ENCODE measurements at places on chromosomes 1 and 21.

DNA sequence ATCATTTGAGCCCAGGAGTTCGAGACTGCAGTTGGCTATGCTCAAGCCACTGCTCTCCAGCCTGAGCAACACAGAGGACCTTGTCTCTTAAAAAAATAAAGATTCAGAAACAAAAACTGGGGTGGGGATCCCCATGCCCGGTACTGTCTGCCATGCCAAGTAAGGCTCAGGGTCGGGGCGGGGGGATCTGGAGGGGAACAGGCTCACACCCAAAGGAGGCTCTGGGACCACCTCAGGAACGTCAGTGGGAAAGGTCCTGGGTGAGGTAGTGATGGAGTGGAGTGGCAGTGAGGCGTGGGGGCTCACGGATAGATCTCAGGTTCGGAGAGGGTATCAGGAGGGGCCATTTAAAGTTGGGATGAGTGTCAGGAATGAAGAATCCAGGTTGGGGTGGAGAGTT, 765 bp upstream of the S100A4 start:
- DNase-seq: no peak

DNA sequence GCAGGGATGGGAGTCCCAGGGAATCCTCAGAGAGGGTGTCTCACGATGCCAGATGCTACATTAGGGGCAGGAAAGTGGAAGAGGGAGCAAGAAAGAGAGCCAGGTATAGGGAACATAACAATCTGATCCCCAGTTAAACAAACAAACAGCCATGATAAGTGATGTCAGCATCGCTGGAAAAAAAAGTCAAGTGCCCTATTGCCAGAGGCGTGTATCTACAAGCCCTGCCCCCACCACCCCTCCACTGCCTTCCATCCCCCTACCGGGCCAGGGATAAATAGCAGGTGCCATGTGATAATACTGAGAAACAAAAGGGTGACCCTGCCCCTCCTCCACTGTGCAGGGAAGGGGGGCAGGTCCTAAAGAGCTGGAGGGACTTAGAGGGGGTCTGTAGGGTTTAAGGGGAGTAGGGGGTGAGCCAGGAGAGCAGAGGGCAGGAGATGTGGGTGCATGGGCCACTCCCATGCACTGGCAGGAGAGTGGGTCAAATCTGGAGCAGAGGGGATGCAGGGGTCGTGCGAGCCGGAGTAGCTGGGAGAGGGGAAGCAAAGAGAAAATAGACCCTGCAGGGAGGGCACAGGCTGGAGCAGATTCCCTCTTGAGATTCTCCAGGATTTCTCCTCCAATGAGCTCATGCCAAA, 3.4 kb downstream of the SLC26A9 start:
- DNase-seq: no peak

- no peak for DNase-seq
Measured at GRCh38 chr1:2942410-2942809, 78.9 kb upstream of the ACTRT2 start.

DNA sequence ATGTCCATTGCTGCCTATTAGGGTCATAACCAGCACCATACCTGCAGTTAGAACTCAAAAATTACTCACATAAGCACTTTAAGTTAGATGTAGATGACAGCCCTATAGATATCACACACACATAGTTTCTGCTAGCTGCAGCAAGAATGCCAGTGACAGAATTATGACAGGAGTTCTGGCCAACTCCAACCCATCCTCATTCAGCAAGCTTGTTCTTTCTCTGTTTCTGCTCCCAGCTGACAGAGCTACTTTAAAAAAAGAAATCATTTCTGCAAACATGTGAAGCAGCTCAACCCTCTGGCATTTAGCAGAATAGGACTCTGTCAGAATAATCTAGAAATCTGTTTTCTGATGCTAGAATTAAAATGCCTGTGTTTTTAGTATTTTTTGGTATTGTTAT, 23.8 kb upstream of the OTUD7B start:
- DNase-seq: no peak

GRCh38 chr1:59125154-59125553, 171.7 kb upstream of the FGGY start:
- no peak for DNase-seq

DNA sequence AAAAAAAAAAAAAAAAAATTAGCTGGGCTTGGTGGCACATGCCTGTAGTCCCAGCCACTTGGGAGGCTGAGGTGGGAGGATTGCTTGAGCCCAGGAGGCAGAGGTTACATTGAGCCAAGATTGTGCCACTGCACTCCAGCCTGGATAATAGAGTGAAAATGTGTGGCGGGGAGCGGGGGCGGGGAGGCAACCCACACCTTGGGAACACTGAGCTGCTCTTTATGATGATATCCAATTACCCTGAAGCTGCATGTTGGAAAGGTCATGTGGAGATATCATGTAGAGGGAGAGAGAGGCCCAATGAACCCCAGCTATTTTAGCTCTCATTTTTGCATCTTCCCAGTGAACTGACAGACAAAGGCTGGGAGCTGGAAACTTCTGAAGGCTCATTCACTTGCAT, 48.3 kb upstream of the ZNF648 start:
- DNase-seq: no peak

GRCh38 chr1:229557200-229557850, 1.2 kb downstream of the ABCB10 start:
- DNase-seq: no peak

- no peak for DNase-seq
Measured at GRCh38 chr1:154739654-154740053, 130.4 kb downstream of the KCNN3 start.

DNA sequence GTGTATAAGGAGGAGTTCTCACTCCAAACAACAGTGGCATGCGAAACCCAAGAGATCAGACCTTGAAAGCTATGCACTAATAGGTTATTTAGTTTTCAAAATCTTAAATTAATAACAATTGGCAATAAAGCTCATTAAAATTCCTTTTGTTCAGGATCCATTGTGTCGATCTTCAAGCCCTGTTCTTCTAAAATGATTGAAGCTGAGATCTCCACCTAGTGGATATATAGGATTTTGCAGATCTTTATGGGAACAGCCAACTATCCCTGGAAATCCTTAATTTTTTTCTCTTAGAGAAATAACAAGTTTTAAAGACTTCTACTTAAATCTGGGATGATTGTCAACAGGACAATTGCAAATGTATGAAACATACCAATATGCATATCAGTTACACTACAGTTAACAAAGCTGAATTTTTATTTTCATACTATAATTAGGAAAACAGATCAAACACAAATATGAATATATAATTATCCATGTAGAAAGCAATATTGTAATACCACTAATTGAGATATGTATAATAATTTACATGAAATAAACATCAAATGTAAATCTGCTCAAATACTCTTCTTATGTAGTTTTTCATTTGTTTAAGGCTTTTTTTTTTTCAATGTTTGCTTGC, 43.3 kb downstream of the LRRC53 start:
- DNase-seq: no peak

DNA sequence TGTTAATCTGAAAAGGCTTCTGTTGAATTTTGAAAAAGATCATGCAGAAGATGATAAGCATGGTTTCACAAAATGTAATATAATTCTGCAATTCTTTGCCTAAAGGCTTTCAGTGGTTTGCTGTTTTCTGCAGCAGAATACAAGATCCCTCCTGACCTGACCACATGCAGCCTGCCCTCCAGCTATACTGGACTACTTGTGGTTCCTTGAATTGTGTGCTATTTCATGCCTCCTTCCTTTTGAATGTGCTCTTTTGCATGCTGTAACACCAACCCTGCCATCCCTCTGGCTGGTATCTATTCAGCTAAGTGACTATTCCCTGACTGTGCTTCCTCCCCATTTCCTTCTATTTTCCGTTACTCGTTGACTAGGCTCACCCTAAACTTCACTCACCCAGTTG, 55.5 kb downstream of the CACNA1E start:
- DNase-seq: no peak

- DNase-seq: no peak
Measured at GRCh38 chr21:37866027-37866426, 50.2 kb downstream of the KCNJ6 start.

DNA sequence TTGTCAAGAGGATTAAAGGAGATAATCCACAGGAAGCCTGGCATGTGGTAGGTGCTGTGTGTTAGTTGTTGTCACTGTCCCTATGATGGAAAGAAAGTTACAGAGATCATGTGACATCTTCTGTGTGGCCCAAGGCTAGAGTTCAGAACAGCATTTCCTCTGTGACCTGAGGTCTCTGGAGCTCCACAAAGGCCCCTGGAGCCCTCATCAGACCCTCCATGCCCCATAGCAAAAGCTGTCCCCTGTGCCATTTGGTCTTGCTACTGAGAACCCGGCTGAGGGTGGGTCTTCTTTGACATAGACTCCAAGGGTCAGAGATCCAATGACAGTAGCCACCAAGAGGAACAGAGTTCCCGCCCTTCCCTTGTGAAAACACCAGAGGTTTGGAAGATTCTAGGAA, 8.1 kb downstream of the CELA2B start:
- no peak for DNase-seq

DNA sequence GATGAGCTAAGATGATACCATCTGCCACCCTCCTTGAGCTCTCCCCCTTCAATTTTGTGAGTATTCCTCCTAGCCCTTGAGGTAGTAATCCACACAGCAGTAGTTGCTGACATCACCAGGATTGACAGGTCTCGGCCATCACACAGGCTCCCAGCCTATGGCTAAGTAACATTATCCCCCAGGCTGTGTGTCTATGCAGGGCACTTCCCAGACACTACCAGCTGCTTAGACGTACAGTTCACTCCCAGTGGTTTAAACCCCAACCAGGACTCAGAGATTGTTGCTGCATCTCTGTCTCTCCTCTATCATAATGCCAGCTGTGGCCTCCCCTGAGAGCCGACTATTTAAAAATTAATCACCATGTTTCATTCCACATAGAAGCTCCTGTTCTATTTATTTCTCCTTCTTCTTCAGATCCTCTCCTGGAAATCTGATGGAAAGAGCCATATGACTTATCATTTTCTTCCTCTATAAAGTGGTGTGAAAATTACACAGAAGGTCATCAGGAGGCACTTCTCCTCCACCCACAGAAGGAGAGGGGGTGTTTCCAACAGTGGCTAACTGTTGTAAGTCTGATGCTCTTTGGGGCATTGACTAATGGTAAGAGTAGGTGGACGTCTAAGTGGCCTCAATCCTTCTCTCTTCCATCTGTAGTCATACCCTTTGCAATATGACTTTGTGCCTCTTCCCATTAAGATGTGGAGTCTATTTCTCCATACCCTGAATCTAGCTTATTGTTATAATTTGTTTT, 396.3 kb downstream of the SETD4 start:
- no peak for DNase-seq

GRCh38 chr1:217494767-217495166, 136.1 kb downstream of the GPATCH2 start:
- no peak for DNase-seq

- no peak for DNase-seq
Measured at GRCh38 chr1:220982686-220983085, 103.4 kb downstream of the HLX start.

DNA sequence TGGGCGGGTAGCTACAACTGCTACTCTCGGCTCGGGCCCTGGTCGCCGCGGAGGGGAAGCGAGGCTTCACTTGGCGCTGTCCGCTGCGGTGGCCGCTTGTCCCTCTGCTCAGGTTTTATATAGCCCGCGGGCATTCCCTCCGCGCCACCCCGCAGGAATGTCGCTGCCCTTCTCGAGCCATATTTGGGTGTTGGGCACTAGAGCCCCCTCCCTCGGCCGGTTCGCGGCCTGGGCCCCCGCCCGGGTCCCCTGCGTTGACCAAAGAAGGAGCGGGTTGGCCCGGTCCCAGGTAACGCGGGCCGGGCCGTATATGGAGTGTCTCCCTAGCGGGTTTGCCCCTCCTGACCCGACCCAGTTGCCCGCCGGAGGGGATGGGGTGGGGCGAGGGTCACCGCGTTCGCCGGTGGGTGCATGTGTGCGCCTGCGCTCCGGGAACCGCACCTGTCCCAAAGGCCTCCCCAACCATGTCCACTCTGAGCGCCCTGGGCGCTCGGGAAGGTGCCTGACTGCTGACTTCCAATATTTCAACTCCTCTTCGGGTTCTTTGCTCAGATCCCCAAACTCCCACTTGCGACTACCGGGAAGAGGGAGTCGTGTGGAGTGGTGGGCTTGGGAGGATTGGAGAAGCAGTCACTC, at the start of gene ACTA1:
TSS of gene ACTA1 (minus strand) at position 90 of the 636 bp plus-strand sequence. CDS start 979 bp downstream, outside the sequence.
- DNase-seq: no peak

Measured in stimulated activated CD4-positive, alpha-beta T cell treated with anti-CD3 and anti-CD28 coated beads, Interleukin-12 subunit alpha, Interleukin-12 subunit beta, amount 100 ng/mL, for 24 hours (primary cell).